ENCODE measurements at places on chromosomes 13 and 19. TPM values are rescaled to one million over a fixed set of nuclear protein-coding genes. Genes with fewer than 3 reads are reported as not detected.

Gene KLHL1
- total RNA-seq, result not detected

DNA sequence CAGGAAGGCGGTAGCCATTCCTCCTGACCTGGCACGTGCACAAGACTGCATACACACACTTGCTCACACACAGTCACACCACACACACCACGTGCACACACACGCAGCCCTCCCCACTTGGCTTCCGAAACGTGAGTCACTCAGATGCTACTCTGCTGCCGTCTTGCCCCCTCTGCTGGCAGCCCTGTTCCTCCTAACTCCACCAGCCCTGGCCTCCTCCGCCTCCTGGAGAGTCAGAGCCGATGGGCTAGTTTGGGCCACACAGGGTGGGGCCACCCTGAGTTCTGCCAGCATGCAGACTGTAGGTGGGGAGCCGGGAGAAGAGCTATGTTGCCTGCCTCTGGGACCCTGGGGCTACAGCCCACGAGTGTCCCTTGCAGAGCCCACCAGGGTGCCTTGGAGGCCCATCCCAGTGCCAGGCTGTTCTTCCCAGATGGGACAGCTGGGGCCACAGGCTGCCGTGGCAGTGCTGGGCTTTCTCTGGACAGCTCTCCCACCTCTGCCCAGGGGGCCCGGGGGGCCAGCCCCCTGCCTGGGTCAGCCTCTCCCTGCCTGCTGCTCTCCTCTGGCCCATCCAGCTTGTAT lies 12.1 kb downstream of the PIN1 start:
- peak; percentile 62 for DNase-seq

DNA sequence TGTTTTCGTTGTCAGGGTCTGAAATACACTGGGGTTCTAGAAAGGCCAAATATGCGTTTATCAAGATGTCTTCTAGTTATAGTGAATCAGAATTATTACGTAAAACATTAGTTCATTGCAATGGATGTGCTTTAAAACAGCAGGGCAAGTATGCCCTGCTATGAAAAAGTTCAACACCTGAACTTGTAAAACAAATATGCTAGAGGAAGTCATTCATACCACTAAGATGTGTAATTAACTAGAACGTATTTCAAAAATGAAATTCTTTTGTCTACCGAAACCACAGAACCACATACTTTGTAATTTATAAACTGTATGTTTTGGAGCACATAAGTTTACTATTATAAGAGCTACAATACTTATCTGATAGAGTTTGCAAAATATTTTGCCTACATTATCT lies 266.2 kb downstream of the KCTD12 start:
- DNase-seq, result peak; percentile 3

DNA sequence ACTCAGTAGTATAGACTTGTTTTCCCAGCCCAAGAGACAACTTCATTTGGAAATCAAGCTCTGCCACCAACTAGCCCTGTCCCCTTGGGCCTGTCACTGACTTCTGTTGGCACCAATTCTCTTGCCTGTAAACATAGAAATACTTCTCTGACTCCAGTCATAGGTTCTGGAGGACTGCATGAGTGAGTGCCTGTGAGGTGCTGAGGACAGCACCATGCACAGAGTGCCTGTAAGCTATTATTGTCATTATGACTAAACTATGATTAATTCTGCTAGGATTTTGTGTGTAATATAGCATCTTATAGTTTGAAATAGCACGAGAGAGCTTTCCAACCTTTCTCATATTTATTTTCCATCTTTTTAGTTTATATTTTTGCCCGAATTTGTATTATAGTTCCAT lies 247.9 kb downstream of the MYO16 start:
- no peak for DNase-seq

- peak; percentile 57 for DNase-seq
These were observed 4.9 kb downstream of the NANOS3 start for GRCh38 chr19:13881692-13882418.

DNA sequence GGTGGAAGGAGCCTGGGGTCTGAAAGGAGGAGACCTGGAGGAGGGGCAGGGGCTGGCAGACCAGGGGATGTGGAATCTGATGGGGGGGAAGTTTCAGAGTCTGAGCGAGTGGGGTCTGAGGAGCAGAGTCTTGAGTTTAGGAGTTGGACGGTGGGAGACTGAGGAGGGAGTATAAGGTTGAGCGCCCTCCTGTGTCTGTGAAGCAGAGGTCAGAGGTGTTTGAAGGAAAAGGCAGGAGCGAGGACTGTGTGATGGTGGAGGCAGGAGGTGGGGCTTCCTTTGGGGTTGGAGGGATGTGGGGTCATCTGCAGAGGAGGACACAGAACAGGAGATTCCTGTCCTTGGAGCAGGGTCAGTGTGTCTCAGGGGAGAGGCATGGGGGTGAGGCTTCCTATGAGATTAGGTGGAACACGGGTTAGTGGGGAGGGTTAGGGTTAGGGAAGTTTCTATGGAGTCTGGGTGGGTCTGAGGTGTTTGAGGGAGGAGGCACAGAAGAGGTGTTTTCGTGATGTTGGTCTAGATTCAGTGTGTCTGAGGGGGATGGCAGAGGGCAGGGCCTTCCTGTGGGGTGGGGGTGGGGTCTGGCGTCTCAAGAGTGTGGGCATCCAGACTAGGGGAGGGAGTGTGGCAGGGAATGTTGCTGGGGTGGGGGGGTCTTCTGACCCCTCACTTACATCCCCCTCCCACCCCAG lies 8.3 kb downstream of the RYR1 start:
- DNase-seq, result no peak

DNA sequence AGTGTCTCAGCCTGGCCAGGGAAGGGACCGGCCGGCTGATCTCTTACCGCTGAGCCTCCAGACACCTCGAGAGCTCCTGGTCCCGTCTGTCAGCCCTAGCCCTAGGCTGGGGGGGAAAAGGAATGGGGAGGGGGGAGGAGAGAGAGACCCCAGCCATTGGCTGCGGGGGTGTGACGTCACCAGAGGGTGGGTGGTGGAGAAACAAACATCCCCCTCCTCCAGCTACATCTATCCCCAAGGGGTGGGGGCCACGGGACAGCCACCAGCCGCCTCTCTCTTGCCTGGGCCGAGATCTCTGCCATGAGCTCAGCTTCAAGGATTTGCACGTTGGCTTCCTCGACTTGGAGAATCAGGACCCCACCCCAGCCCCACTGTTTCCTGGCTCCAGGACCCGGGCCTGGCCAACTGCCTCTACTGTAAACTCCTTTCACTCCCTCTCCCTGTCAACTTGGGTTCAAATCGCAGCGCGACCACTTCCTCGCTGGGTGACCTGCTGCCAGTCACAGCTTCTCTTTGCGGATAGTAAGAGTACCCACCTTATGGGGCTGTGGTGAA lies at the start of gene PRX:
TSS of gene PRX (minus strand) at position 88 of the 555 bp plus-strand sequence. CDS start 5,446 bp downstream, outside the sequence.
- DNase-seq, result no peak

Gene DNAAF3
- total RNA-seq, result 0.44 TPM

DNA sequence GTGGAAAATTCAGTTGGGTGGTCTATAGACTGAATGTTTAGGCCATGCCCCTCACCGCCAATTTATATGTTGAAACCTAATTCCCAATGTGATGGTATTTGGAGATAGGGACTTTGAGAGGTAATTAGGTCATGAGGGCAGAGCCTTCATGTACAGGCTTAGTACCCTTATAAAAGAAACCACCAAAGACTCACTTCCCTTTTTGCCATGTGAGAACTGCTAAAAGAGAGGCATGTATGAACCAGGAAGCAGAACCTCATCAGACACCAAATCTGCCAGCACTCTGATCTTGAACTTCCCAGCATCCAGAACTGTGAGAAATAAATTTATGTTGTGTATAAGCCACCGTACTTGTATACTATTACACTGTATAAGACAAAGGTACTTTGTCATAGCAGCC lies 40.6 kb downstream of the UQCRFS1 start:
- no peak for DNase-seq

GRCh38 chr19:55441692-55442321 lies 1.3 kb downstream of the SHISA7 start:
- DNase-seq, result no peak

- DNase-seq, result no peak
These were observed 82.1 kb downstream of the URI1 start for GRCh38 chr19:30024091-30024490.

- DNase-seq, result no peak
These were observed 100.6 kb downstream of the TNFRSF19 start for GRCh38 chr13:23670793-23671192.

Gene OR10H1
- total RNA-seq, result not detected

Gene LGALS14
- not detected for total RNA-seq

GRCh38 chr13:39362652-39363381 lies 240.2 kb downstream of the LHFPL6 start:
- peak; percentile 29 for DNase-seq

Gene ATF5
- total RNA-seq, result 20.5 TPM

GRCh38 chr19:8654591-8655339 lies 24.3 kb downstream of the NFILZ start:
- peak; percentile 48 for DNase-seq

GRCh38 chr13:111382411-111382810 lies 62.0 kb downstream of the TEX29 start:
- DNase-seq, result no peak

DNA sequence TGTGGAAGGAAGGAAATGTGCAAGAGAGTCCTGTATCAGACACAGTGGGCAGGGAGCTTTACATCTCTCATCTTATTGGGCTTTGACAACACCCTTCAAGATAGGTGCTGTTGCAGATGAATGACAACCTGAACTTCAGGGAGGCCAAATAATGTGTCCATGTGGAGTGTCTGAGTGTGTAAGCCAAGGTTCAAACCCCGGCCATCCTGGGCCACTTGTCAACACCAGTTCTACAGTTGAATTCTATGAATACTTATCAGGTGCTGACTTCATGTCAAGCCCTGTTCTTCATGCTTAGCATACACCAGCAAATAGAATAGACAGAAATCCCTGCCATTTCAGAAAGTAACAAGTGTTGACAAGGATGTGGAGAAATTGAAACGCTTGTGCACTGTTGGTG lies 354.4 kb downstream of the KCNRG start:
- DNase-seq, result no peak

GRCh38 chr13:26756961-26757360 lies 3.6 kb downstream of the GPR12 start:
- no peak for DNase-seq

Gene GYS1
- 50.1 TPM for total RNA-seq

Gene BSG
- total RNA-seq, result 1,106 TPM

Gene ZNF726
- 8.2 TPM for total RNA-seq

DNA sequence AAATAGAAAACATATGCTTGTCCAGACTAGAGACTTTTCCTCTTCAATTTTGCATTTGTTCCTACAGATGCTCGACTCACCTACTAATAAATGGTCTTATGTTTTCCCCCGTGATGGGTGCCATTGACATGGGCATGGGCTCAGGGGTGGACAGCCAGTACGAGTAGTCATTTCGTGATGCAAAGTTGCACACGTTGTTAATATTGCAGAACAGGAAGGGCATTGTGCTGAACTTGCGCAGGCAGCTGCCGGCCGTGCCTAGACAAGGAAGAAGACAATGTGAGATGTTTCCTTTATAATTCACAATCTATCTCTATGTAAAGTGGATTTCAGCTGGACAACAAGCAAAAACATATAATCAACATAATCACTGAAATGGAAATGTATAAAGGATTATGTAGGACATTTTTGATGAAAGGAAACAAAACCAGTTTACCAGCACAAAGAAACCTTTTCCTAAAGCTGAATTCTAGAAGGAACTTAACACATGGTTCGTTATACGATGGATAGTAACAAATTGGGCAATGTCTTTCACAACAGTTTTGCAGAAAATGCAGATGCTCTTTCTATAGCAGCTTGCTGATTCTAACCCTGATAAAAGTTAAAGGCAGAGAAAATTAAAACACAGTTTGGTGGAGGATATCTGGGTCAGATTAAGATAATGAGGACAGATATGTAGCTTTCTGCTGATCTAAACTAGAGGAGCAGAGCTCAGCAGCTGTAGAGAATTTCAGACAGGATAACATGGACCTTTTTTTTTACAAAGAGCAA lies 145.7 kb downstream of the COL4A1 start:
- DNase-seq, result no peak

DNA sequence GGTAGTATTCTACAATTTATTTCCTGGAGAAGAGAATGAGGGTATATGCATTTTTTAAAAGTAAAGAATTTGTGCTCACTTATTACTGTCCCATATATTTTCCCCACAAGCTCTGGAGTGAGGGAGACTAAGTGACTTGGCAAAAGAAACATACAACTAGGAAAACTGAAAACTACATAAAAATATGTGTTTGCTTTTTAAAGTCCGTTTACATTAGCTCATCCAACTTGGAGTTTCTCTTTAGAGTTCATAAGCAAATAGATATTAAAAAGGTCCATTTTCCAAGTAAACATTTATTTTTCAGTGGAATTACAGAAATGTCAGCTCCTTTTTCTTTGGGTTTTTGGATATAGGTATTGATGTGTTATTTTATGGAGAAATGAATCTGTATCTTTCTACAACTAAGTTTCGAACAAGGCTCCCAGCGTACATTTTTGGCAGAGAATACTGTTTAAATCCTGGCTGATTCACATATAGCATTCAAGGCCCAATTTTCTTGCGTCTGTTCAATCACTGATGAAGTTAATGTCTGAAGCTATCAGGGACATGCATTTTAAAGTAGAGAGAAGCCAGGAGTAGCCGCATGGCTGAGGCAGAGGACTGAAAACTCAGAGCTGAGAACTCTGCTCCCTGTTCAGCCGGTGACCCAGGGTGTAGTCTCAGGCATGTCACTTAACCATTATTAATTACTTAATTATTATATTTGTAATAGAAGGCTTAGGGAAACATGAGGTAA lies 729.4 kb downstream of the EFNB2 start:
- DNase-seq, result no peak

GRCh38 chr13:49265822-49266221 lies 18.1 kb downstream of the CDADC1 start:
- DNase-seq, result peak; percentile 46

Gene EDDM13
- total RNA-seq, result not detected

GRCh38 chr19:39263912-39264305 lies 4.3 kb upstream of the IFNL2 start:
- DNase-seq, result no peak

Gene CERS1
- 1.1 TPM for total RNA-seq

DNA sequence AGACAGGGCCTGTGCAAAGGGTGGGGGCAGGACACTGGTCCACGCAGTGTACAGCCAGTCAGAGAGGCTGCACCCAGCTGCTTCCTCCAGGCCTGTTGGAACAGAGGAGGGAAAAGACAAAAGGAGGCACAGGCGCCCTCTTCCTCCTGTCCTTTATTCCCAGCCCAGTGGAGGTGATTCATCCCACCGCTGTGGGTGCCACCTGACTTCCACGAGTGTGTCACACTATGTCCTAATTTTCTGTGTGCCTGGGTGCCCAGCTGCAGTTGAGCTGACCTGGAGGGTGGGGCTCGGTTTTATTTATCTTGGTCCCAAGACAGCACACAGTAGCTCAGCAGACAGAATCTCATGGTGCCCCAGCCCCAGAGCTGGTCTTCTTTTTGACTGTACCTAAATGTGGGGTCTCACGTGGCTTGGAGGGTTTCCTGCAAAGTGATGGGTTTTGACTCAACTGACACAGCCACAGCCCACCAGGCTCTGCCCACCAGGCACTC lies 9.0 kb downstream of the EPS15L1 start:
- DNase-seq, result peak; percentile 67

Gene ZNF816
- total RNA-seq, result 42.1 TPM

GRCh38 chr13:94412870-94413597 lies 66.4 kb downstream of the DCT start:
- no peak for DNase-seq

Data from M059J (cell line).